ENCODE measurements at places on chromosomes 13 and 19.

DNA sequence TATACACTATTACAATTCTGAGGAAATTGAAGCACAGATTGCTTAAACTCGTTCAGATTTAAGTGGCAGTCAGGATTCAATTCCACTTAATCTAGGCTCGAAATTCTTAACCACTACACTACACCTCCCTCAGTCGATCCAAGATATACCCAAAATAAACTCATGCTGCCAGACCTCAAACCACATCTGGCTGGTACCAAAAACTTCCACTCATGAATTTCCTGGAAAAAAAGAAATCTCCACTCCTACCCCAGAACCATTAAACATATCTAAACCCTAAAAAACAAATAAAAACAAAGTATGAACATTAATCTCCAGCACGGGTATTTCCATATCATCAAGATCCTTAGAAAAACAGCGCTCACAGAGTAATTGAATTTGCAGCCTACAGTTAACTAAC, 1.1 kb downstream of the ZFP30 start:
- DNase-seq: no peak

GRCh38 chr19:6110360-6110977, at the start of gene RFX2:
Gene RFX2 (minus strand): TSS chr19:6110500. CDS start chr19:6047496, 63,004 bp downstream.
- peak; percentile 98 for DNase-seq

DNA sequence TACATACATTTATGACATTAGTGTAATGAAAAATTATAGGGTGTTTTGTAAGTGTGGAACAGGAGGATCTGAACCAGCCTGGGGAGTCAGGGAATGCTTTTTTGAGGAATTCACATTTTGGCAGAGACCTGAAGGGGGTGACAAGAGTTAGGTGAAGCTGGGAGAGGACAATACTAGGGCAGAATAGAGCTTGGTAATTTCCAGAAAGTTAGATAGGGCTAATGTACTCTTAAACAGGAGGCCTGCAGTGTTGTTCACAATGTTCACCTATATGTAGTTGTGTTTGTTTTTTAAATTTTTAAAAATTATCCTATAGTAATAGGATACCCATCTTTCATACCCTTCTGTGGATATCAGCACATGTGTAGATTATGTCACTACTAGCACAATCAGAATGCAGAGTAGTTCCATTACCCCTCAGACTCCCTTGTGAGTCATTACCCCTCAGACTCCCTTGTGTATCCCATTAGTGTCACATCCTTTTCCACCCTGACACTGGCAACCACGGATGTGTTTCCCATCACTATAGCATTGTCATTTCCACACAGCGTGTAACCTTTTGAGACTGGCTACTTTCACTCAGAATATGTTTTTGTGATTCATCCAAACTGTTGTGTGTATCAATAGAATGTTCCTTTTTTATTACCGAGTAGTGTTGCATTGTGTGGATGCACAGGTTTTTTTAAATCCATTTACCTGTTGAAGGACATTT, 43.1 kb downstream of the PCCA start:
- DNase-seq: no peak

GRCh38 chr19:51552996-51553725, 17.9 kb upstream of the ZNF175 start:
- peak; percentile 37 for DNase-seq

DNA sequence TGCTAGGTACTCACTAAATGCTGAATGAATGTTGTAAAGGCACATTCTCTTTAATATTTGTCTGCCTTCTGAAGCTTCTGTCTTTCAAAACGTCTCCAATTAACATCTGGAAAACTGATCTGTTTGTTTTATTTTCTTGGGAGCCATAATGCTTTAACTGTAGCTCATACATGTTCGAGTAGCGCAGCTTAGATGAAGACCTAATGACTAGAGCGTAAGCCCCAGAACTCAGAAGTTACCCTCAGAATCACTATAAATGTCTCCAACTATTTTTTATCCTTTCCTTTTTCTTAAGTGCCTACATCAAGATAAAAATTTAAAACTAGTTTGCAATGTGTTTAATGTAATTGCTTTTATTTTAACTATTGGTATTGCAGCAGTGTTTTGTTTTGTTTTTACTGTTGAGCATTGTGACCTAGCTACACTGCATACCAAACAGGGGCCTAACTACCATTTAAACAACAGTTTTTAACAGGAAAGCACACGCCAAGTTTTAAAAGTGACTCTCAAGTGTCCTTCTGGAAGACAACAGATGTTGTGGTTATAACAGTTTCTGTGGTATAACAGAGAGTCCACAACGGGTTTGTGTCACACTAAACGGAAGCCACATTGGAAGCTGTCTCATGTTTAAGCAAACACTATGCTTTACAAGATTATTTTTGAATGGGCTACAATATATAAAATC, 42.0 kb downstream of the MRPL57 start:
- no peak for DNase-seq

DNA sequence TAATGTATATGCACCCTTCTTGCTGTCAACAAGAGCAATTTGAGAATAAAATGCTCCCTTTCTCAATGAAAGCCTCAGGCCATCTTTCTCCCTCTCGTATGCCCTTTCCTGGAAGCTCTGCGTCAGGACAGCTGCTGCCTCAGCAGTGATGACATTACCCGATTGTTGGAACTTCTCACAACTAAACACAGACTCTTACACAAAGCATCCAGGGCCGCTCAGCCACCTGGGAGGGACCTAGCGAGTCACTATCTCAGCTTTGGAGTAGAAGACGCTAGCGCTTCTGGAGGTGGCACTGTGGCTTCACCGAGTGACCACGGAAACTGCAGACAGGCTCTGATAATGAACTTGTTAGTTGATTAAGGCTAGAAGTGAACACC, 153.2 kb upstream of the SOX1 start:
- no peak for DNase-seq

DNA sequence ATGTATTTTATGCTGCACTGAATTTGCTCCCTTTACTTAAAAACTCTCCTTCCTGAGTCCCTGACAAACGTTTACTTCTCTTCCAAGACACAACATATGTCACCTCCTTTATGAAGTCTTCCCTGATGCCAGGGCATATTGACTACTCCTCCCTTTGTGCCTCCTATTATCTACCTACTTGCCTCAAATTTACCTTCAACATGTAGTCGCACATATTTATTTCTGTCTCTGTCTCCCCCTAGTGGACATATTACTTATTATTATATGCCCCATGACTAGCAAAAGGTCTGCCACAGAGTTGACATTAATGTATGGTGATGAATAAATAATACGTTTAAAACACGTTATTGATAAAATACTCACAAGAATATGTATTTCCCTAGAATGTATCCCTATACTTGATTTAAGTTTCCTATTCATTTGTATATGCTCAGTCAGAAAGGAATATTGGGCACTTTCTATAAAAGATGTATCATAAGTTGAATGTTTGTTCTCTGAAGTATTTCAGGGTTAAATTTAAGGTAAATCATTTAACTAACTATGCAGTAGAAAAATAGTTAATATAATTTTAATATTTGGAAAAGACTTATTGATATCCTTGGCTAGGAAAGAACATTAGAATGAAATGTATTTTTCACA, 250.3 kb upstream of the ATXN8OS start:
- no peak for DNase-seq

GRCh38 chr13:114072421-114072820, 60.0 kb downstream of the RASA3 start:
- no peak for DNase-seq

DNA sequence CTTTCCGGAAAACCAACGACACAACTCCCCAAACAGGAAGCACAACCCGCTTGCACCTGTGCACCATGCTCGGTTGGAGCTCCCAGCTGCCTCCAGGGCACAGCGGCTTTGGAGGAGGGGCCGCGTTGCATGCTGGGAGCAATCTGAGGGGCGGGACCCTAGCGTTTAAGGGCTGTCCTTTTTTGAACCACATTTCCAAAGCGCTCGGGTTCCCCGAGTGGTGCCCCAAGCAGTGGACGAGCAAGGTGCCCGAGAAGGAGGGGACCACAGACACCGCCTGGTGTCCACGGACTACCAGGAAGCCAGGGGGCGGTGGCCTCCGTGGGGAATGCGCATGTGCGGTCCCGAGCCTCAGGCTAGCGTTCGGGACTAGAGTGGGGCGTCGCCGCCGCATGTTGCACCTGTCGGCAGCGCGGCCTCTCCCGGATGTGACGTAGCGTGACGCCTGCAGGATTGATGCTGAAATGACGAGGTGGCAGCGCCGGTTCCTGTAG, 11.9 kb upstream of the ZNF57 start:
- no peak for DNase-seq

DNA sequence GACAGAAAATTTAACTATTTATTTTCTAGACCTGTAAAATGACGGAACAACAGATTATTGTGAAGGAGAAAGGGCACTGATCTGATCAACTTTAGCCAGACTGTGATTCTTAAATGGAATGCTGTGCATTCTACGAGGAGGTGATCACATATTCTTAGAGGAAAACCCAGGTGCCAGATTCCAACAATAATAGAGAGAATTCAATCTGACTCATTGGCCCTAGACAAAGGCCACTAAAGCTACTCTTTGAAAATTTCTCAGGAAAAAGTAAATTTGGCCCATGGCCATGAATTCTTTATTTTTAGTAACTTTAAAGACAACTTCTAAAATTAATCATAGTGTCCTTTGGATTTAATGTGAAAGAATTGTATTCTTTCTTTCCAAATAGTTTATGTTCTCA, 58.6 kb upstream of the POSTN start:
- DNase-seq: no peak

Data from glutamatergic neuron (in vitro differentiated cells).